ENCODE measurements at places on chromosomes 1 and 21.

DNA sequence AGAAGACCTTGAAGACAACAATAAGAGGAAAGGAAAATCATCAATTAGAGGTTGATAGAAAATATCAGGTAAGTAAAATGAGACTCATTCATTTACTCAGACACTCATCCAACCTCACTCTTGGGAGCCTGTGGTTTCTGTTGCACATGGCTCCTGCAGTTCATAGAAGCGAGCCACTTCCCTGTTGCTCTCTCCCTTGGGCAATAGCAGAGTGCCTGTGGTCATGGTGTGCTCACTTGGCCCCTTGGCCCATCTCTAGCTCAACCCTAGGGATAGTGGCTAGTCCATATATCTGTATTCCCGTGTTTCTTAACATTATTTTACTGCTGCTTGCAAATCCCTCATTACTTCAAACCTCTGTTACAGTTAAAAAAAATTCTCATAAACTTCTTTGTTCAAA, 368.6 kb downstream of the PTPRC start:
- no peak for DNase-seq

DNA sequence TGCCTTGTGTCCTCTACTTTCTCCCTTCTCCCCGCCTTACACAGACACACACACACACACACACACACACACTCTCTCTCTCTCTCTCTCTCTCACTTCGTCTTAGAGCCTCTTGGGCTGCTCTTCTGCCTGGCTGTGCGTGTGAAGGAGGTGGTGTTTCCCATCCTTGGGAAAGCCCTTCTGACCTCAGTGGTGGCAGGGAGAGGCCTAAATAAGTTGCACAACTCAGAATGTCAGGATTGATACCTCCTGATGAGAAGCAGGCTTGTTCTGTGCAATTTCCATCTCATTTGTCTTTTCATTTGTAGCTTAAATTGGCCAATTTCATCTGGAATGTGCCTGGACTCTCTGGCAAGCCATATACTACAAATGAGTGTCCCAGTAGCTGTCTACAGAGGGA, 25.0 kb downstream of the LRRN2 start:
- DNase-seq = no peak

GRCh38 chr1:31663622-31664452, 19.2 kb upstream of the PEF1 start:
- DNase-seq = peak; percentile 48

GRCh38 chr1:103275725-103276124, 167.4 kb upstream of the COL11A1 start:
- DNase-seq = no peak

All from thyroid gland (tissue), 4 donors.